ENCODE measurements at places on chromosomes 12 and 14. TPM values are rescaled to one million over a fixed set of nuclear protein-coding genes. Genes with fewer than 3 reads are reported as not detected.

DNA sequence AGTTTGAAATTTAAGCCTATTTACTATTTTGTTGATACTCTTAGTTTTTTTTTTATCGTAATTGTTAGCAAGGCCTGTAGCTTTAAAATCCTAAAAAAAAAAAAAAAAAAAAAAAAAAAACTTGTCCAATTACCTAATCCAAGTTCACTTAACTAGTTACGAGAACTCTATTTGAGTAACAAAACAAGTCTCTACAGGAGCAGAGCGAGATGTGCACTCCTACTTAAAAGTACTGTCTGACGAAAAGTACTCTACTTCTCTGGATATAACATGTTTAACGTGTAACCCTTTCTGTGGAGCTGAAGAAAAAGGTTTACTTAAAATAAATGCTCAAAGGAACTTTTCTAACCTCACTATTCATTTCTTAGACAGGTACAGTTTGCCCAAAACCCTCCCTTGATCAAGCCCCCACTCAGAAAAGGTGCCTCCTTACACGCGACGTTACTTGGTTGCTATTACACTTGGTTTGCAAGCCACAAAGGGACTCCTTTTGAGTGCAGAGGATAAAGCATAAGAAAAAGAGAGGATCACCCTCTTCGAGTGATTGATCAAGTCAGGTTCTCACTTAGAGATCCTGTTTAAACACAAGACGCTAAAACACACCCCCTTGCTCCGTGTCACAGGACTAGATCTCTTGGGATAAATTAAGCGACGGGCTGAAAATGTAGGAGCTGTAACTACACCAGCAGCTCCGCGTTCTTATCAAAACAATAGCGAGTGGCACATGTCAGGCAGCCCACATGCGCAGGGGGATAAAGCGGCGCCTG lies 2.2 kb downstream of the BAZ1A start:
- no peak for DNase-seq

DNA sequence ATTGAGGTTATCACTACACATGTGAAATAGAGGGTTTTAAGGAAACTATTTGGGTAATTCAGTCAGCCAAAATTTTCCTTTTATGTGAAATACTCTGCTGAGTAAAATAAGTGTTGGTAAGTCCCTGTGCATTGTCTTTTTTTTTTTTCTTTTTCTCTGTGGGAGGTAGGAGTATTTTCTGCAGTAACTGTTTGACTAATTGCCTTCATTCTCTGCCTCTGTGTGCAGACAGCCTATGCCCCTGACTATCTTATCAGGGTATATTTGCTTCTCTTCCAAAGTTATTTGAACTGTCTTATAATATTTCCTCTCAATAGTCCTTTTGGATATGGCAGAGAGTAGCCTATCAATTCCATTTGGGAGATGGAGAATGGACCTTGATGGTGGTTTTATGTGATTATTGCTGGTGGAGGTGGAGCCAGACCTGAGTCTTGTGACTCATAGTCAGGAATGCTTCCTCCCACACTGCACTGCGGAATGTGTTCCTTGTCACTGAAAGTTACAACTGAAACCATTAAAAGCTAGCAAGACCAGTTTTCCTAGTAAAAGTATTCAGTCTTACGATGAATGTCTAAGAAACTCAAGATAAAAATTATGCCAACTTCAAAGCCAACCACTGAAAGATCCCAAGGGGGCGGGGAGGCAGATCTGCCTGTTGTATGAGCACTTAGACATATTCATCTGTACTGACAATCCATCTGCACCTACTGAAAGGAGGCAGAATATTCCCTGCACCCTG lies 40.9 kb upstream of the STXBP6 start:
- DNase-seq: no peak

Gene HCAR3
- not detected for total RNA-seq

DNA sequence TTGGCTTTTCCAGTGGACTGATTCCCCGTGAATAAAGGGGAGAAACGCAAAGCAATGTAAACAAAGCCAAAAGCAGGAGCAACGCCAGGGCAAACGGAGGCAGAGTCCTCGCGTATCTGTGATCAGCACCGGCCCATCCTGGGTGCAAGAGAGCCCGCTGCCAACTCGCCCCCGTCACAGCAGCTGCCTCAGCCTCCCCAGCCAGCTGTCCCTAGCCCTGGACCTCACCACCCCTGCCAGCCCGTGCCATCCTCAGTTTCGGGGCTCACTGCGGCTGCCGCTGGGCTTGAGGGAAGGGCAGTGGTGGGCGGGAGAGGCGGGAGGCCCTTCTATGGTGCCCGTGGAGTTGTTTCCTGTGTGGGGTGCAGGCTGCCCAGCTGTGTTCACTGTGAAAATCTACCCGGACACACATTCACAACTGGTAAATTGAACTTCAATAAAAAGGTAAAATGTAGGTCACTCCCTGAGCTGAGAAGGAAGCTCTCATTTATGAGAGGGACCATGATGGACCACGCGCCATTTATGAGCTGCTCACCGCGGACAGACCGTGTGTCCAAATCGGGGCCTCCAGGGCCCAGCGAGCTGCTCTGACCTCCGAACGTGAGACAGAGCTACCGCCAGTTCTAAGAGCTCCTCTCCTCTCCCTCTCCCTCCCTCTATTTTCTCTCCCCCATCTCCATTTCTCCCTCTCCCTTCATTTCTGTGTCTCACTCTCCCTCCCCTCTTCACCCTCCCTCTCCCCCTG lies 330.5 kb upstream of the SFSWAP start:
- no peak for DNase-seq

Gene PGF
- 0.09 TPM for total RNA-seq

GRCh38 chr14:32683679-32684078 lies 255.0 kb upstream of the NPAS3 start:
- no peak for DNase-seq

DNA sequence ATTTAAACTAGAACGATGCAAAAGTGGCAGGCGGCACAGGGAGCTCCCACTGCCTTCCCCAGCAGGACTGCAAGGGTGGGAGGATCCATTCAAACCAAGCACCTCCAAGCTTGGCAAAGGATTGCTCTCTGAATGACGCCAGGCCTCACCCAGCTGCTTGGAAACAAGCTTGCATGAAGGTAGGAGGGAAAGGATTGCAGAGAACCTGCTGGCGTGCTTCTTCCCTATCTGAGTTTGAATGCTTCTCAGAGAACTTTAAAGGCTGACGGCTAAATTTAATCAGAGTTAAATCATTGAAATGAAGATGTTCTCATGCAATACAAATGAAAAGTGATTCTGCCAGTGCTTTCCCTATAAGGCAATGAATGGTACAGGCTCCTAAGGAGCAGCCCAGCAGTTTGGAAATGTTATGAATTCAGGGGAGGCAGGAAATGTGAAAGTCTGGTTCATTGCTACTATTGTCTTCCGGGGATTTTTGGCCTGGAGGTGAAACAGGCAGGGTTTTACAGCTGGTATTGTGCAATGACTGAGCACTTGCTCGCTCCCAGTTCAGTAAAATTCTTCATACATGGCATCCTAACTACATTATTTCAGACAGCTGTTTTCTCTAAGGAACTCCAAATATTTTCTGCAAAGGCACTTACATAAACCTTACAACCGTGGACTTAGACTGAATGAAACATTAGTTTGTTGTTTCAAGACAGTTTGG lies 31.9 kb upstream of the DUSP6 start:
- no peak for DNase-seq

DNA sequence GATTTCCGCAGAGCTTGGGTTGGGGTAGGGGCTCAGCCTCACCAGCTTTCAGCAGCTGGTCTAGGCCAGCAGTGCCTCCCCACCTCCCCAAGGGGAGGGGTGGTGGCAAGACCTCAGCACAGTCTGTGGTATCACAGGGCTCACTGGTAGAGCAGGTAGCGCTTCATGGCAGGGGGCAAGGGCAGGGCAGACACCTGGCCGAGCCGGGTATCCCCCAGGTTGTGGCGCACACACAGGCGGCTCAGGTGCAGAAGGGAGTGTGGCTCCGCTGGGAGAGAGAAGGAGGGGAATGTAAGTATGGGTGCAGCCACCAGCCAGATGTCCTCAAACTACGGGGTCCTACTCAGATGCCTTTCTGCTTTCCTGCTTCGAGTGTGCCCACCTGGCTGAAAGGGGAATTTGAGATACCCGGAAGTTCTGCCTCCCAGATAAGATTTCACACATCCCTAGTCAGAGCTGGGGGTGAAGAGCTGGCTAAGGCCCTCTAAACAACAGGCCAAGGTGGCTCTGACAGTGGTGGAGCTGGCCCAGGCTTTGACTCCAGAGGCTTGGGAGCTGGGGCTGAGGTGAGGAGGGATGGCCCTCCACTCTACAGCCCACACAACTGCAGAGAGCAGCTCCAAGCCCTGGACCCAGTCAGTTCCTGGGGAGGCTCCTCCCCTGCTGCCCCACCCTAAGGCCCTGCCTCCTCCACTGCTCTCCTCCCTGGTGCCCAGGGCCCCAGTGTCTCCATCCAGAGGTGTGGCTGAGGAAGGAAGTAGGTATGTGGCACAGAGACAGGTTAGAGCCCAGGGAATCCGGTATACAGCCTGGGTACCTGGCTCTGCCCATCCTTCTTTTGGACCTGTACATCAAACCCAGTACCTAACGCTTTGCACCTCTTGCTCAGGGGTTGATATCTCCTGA lies 1.8 kb downstream of the SPSB2 start:
- no peak for DNase-seq

DNA sequence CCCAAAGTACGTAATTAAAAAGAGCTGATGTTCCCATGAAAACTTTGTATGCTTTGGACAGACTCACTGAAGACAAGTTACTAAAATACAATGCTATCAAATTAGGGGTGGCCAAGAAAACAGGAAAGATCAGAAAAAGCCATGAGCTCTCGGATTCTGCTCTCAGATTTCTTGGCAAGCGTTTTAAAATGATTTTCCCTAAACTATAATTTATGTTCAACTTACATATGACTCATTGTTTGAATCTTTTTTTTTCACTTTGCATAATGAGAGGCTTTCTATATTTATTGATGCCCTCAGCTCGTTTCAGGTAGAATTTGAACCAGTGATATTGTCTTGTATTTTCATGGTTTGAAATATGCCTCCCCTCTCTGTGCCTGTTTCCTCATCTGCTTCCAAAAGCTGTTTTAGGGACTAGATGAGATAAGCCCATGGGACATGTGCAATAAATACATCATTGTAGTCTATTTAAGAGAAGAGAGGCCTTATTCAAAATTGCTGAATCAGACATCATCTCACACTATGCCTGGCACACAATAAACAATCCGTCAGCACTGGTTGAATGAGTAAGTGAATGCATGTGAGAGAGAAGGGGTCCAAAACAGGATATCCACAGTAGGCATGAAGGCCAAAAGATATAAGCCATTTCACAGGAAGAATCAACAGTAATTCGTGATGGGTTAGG lies 4.7 kb upstream of the IPO8 start:
- DNase-seq: no peak

DNA sequence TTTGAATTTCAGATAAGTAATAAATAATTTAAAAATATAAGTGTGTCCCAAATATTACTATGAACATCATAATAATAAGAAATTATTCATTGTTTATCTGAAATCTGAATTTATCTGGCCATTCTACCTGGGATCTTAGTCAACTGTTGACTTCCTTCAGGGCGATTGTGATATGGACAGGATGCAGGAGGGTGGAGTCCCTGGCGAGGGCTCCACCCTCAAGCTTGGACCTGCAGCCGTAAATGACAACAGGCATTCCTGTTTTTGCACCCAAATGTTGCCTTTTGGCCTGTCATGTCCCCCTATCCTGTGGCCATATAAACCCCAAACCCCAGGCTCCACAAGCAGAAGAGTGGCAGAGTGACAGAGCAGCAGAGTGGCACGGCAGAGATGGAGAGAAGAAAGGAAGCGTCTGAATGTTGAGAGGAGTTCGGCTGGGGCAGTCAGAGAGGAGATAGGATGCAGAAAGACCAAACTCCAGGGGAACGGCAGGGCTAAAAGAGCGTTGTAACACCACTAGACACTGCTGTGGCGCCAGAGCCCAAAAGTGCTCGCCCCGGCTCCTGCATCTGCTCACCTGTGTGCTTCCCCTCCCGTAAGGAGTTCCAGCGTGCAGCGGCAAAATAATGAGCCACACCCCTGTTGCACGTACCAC lies 39.4 kb upstream of the FUT8 start:
- DNase-seq: no peak

GRCh38 chr12:20604408-20605067 lies 90.6 kb upstream of the SLCO1C1 start:
- no peak for DNase-seq

DNA sequence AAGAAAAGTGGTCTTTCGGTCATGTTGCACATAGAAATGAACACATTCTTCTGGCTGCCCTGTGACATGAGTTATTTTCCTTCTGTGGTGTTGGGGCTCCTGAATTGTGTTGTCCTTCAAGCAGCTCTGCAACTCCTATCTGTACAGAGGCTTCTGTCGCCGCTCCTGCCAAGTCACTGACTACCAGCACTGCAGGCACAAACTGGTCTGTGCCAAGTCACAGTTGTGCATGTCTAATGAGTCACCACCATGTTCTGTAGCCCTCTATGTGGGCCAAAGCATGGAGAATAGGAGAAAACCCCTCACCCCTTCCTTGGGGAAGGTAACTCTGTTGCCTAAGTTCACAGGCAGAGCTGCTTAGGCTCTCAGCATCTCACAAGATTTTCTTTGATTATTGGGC lies 283.3 kb downstream of the RPL10L start:
- no peak for DNase-seq

Gene ENDOU
- not detected for total RNA-seq

- DNase-seq: no peak
Measured at GRCh38 chr12:97977870-97978405, 515.3 kb downstream of the RMST start.

Gene DNAH10
- 0.32 TPM for total RNA-seq

DNA sequence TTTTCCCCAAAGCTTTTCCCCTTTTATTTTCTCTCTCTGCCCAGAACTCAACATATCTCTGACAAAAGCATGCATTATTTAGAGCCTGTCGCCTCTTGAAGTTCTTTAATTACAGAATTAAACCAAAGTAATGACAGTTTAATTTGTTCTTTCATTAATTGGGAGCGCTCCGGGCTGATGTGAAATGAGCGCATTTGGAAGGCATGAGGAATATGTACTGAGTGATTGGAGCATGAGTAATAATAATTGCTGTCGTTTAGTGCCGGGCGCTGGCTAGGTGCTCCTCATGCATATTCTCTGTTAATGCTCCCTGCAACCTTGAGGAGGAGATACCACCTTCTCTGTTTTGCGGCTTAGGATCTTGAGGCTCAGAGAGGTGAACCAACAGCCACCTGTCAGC lies 120.5 kb downstream of the SLC25A47 start:
- no peak for DNase-seq

GRCh38 chr12:52806821-52807543 lies 6.9 kb downstream of the KRT4 start:
- no peak for DNase-seq

GRCh38 chr12:52867642-52868041 lies 18.8 kb upstream of the KRT78 start:
- DNase-seq: peak; percentile 40

GRCh38 chr14:55451950-55452349 lies 11.5 kb upstream of the TBPL2 start:
- no peak for DNase-seq

GRCh38 chr12:76628745-76629144 lies 69.2 kb upstream of the OSBPL8 start:
- no peak for DNase-seq

- no peak for DNase-seq
Measured at GRCh38 chr14:99181804-99182520, 90.0 kb downstream of the BCL11B start.

GRCh38 chr14:75175677-75176141 lies 703 bp downstream of the TMED10 start:
- no peak for DNase-seq

Measured in T-cell (primary cell).